ENCODE measurements at places on chromosomes 16 and 17.

DNA sequence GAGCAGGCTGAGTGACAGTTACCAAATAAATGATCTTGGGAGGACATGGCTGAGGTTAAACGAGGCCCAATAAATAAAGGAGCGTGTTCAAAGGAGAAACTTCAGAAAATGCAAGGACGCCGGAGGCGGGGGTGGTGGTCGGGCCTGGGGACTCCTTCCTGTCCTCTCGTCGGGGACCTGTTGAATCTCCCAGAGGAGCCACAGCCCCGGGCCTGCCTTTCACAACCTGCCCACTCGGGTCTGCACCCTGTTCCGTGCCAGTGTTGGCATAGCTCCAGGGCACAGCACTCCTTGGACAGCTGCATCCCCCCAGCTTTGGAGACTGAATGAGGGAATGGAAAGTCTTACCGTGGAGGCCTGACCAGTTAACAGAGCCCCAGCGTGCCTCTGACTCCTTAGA, 8.1 kb upstream of the TBX4 start:
- DNase-seq, result no peak

GRCh38 chr16:57477531-57478202, 8.6 kb downstream of the DOK4 start:
- no peak for DNase-seq

- no peak for DNase-seq
These were observed 123.6 kb downstream of the CDYL2 start for GRCh38 chr16:80680839-80681238.

DNA sequence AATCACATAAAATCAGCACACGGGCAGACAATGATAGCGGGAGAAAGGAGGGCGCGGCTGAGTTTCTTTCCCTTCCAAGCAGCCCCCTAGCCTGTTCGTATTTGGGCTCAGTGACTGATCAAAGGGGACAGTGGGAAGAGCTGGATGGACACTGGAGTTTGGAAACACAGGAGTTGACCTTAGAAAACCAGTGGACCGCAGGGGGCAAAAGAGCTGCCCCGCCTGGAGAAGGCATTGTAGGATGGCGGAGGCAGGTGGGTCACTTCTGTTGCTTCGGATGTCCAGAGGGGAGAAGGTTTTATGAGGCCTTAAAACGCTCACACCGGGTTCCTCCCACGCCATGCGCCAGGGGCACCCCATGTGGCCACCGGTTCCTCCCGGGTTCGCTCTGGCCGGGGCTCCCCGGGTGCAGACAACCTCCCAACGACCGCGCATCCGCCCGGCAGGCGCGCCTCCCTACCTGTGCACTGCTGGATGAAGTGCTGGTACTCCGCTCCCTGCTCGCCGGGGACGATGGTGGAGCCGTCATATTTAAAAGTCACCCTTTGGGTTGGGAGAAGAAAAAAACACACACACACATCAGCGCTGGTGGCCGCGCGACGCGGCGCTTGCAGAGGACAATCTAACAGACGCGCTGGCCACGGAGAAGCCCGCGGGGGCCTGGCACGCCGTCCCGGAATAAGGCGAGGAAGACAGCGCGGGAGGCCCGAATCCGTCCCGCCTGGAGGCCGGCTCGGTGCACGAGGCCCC, 662 bp downstream of the COTL1 start:
- DNase-seq, result peak; percentile 34

DNA sequence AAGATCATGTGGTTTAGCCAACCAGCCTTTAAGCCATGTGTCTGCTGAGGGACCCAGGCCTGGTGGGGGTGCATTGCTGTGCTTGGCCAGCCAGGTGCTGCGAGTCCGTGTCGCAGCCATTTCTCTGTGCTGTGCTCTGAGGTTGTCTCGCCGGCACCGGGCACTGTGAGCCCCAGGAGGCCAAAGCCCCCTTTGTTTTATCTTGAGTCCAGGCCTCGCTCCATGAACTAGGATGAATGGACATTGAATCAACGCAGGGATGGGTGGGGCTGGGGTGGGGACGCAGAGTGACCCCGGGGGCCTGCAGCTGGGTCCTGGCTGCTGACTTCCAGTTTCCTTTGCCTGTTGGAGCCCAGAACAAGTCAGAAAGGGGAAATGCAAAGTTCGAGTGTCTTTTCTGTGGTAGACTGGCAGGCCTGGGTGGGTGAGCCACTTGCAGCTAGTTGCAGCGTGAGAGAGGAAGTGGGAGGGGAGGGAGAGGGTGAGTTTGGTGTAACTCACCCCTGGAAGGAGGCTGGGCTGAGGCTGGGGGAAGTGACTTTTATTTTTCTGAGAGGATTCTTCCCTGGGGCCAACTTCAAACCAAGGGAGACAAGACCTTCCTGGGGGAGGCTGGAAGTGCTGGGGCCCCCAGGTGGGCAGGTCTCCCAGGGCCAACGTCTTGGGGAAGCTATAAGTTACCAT, 324.7 kb downstream of the SEC14L1 start:
- DNase-seq, result no peak

GRCh38 chr16:2774161-2774891, 2.8 kb downstream of the ELOB start:
- DNase-seq, result no peak

DNA sequence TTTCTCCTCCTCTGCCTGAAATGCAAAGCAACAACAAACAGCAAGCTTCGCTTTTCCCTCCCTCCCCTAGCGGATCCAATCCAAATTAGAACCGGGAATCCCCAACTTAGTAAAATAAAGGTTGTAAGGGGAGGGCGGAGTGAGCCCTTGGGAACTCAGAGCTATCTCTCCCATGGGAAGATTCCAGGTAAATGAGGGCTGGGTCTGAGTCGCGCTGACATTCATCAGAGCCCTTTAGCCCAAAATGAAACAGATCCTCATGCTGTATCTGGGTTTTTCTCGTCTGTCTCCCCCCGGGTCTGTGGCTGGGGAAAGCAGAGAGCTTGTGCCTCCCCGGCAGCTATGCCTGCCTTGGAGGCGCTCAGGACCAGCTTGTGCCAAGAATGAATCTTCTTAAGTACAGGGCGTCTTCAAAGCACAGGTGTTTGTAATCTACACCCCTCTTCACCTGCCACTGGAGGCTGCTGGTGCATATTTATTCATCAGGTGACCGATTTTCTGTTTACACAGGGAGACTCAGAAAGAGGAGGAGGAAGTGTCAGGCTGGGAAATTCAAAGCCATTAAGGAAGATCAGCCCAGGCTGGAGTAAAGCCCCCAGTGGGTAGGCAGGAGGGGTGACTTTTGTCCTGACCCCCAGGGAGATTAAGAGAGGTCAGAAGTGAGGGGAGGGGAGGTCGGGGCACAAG, 55.0 kb upstream of the GSE1 start:
- DNase-seq, result peak; percentile 47

- DNase-seq, result no peak
These were observed 22.6 kb downstream of the SRCAP start for GRCh38 chr16:30721606-30722005.

- DNase-seq, result no peak
These were observed 20.3 kb downstream of the RHBDL3 start for GRCh38 chr17:32285746-32286517.

DNA sequence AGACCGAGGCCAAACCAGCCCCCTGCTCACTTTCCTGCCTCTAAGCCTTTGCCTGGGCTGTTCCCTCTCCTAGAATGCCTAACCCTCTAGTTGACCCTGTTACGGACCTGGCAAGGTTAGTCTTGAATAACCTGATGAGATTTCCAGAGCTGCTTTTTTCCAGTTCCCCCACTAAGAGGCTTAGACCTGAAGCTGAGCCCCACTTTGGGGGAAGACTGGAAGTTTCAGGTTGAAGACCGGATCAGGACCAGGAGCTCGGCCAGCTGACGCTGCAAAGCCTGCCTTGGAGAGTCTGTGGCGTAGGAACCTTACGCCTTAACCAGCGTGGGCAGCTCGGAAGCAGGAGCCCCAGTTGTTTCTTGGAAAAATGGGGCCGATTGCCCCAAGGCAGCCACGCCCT, 129.8 kb downstream of the OR1D5 start:
- DNase-seq, result no peak

- no peak for DNase-seq
These were observed 423.6 kb upstream of the CDH11 start for GRCh38 chr16:65545413-65545956.

DNA sequence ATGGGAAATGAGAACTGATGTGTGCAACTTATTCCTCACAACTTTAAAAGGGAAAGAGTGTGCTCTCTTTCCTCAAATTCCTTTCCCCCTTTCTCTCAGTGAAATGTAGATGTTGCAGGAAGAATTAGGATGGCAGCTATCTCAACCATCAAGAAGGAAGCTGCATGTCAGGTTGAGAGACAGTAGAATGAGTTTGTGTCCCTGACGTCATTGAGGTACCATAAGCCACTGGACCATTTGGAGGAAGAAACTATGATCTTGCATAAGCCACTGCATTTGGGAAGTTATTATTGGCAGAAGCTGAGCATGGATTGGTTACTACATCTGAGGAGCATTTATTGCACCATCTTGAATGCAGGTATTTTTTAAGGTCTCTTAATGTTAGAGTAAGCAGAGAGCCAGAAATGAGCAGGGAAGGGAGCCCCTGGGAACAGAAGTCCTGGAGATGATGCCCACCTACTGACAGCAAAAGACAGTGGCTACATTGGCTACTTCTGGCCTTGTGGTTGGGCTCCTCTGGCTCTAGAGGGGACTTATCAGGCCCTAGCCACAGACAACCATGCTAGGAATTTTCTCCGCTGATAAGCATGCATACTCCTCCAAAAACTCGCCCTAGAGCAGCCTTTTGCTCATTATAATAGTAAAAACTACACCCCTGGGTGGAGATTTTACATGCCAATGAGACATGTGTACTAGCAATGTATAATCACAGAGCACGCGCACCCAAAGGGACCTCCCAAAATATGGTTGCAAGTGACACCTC, 249.0 kb upstream of the SALL1 start:
- no peak for DNase-seq

GRCh38 chr17:49557312-49558024, 18.2 kb upstream of the NXPH3 start:
- DNase-seq, result peak; percentile 62

- DNase-seq, result no peak
These were observed 13.6 kb upstream of the CCL22 start for GRCh38 chr16:57345021-57345420.

DNA sequence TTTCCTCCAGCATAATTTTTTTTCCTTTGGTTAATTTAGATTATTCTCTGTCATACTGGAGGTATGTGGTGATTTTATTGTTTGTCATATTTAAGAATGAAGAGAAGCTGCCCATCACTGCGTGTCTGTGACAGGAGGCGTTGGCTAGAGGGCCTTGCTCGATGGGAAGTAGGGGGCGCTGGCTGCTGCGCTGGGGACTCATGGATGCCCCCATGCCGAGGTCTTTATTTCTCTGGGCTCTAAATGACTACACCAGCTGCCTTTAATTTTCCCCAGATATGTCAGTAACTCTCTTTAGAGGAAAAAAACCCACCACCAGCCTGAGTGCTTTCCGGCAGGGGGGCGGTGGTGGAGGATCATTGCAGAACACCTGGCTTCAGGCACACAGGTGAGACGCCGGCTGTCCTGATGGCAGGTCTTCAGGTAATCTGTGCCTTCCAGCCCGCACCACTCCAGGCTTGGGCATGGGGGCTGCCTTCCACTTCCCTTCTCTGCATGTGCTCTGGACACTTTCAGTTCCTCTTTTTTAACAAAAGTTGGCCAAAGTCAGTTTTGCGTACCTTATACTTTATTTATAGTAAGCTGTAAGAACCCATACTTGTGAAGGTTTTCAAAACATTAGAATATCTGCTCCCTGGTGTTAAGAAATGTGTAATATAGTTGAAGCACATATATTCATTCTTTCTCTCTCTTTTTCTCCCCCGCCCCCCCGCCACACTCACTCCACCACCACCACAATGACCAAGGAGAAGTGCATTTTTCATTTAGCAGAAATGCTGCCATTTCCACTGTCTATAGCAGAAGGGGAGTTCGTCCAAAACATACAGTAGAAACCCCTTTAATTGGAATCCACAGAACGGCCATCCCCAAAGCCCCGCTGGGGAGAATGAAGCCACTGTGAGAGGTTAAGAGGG, 192.7 kb downstream of the RPTOR start:
- no peak for DNase-seq

DNA sequence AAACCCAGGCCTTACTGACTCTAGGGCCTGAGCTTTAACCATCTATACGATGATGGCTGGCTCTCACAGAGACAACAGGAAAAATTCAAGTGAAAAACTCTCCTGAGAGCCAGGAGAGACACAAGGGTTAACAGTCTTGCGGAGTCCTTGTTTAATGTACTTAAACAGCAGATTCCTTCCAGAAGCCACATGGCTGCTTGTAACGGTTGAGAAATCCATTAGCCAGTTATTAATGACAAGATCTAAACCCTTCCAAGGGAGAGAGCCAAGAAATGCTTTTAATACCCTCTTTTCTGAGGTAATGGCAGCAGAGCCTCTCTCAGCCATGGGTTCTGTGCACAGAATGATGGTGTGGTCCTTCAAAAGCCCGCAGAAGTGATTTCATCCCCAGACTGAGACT, 5.2 kb upstream of the ALDOA start:
- no peak for DNase-seq

GRCh38 chr17:49926886-49927285, 42.1 kb upstream of the DLX4 start:
- peak; percentile 42 for DNase-seq

- DNase-seq, result no peak
These were observed 112.9 kb downstream of the ABCC1 start for GRCh38 chr16:16062023-16062937.

DNA sequence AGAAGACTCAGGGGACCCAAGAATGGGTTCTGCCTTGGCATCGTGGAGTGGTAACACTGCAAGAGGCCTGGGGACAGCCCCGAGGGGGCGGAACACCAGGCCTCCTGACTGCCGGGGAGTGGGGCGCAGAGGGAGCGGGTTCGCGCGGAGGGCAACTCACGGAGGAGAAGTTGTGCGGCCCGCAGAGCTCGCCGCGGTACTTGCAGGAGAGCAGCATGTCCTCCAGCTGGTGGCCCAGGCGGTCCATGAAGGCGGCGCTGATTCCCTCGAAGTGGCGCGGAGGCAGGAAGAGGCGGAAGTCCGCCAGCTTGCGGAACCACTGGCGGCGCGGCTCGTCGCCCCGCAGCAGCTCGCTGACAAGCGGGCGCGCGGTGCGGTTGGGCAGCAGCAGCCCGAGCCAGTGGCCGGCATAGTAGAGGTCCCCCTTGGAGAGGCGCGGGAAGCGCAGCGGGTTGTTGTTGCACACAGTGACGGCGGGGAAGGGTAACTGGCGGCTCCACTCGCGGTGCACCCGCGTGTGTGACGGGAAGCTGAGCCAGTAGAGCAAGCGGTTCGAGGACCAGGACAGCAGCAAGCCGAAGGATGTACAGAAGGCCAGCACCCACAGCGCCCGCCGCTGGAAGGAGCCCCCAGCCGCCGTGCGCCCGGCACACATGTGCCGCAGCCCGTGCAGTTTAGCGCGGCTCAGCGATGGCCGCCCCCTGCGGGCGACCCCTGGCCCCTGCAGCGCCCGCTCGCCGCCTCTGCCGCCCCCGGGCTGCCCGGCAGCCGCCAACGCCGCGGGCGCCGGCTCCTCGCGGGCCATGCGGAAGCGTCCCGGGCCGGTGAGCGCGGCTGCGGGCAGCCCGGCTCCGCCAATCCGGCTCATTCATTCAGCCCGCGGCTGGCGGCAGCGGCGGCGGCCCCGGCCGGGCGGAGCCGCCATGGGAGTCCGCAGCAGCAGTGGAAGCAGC, 1.6 kb downstream of the ASIC2 start:
- no peak for DNase-seq

- DNase-seq, result no peak
These were observed 906 bp upstream of the FOXL1 start for GRCh38 chr16:86577314-86577971.

- DNase-seq, result no peak
These were observed 42.4 kb upstream of the MEAK7 start for GRCh38 chr16:84546669-84547545.

GRCh38 chr16:22296225-22297113, 740 bp upstream of the POLR3E start:
- DNase-seq, result peak; percentile 21

- no peak for DNase-seq
These were observed 19.0 kb upstream of the SMG8 start for GRCh38 chr17:59190806-59191205.

- no peak for DNase-seq
These were observed 20.0 kb downstream of the FBXO47 start for GRCh38 chr17:38947189-38947588.
